ENCODE measurements at places on chromosomes 12 and 14.

GRCh38 chr12:51448618-51449256, 24.1 kb downstream of the SLC4A8 start:
- DNase-seq: no peak

DNA sequence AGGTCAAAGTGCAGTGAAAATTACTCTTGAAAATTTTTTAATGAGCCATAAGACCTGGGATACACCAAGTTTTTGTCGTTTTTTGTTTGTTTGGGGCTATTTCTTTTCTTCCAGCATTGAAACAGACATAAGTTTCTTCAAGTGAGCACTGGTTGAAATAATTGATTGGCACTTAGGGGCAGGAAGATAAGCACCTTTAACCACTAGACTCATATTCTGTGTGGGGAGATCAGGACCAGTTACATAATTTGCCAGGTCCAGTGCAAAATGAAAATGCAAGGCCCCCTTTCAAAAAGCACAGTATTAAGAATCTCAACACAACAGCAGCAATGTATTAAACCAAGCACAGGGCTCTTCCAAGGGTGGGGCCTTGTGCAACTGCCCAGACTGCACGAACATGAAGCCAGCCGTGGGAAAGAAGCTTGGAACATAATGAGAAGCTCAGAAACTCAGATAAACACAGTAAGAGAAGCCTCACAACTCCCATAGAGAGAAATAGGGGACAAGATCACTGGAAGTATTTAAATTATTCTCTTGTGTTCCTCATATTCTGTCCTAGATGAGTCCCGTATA, 3.2 kb upstream of the TCP11L2 start:
- no peak for DNase-seq

- DNase-seq: no peak
Measured at GRCh38 chr12:45122768-45123380, 72.0 kb upstream of the DBX2 start.

DNA sequence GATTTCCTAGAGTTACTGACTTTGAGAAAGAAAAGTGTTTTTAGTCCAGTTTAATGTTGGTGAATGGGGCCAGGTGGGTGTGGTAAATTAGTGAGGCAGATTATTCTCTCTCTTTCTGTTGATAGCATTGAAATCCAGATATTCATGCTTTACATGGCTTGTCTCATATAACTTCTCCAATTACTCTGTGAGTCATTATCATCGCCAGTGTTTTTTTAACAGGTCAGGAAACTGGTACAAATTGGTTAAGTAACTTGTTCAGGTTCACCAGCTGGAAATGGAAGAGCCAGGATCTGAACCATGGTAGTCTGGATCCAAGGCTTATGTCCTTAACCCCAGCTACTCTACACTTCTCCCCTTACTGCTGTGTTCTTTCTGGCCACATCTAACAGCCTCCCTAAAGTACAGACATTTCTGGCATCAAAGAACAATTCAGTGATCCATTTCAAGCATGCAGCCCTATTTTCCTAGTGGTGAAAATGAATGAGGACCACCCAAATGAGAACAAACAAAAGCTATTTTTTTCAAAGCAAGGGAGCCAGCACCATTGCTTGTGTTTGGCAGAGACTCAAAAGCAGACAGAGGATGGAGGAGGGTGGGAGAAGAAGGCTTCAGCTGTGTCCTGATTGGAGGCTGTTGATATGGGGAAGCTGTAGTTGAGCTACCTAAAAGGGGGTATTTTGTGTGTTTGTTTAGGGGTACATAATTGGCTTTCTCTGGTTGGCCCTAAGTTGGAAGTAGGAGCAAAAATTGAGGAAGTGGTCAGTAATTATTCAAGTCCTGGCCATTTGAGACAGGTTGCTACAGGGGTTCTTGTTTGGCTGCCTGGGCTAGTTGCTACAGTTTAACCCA, 1.7 kb downstream of the IRAK3 start:
- DNase-seq: peak; percentile 30

DNA sequence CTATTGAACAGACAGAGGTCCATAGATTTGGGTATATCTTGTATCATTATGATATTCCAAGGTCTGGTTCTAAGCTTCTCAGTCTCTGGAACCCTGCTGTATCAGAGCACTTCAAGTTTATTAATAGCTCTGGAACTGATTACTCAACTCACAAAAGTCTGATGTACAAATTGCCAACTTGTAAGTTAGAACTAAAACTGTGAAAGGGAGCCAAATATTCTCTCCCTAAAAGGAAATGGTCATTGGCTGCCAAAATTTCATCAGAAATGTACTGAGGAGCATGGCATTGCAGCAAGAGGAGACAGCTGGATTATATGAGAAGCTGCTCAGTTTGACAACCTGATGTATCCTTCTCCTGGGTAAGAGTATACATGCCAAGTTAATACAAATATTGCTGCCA, 828.8 kb upstream of the SEL1L start:
- DNase-seq: no peak

DNA sequence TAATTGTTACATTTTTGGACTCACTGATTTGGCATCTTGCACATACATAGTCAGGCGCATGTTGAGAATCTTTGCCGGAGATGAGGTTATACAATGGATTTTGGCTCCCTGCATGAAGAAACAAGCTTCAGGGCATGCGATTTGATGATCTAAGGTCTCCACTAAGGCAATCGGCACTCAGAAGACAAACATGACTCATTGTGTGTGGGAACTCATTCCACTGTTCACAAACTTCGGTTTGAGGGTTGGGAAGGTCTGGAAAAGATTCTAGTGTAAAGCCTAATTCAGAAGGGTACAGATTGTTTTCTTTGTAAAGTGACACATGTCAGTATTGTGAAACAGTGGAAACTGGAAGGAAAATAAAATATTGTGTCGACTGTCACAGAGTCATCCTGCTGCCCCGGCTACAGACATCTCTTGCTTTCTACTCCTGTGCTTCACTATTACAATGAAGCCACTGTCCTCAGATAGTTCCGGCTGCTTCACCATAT, 192.6 kb upstream of the HMGA2 start:
- DNase-seq: no peak

All from DMS79 treated with DMSO at 0.1 percent for 48 hours (cell line).